ENCODE measurements at places on chromosomes 3 and 15.

GRCh38 chr3:184322731-184323487, 8.5 kb downstream of the EIF4G1 start:
- no peak for DNase-seq

- no peak for DNase-seq
Observed at GRCh38 chr3:67414740-67415139, 239.7 kb downstream of the SUCLG2 start.

GRCh38 chr3:194056731-194057415, 79.1 kb upstream of the HES1 start:
- DNase-seq = no peak

DNA sequence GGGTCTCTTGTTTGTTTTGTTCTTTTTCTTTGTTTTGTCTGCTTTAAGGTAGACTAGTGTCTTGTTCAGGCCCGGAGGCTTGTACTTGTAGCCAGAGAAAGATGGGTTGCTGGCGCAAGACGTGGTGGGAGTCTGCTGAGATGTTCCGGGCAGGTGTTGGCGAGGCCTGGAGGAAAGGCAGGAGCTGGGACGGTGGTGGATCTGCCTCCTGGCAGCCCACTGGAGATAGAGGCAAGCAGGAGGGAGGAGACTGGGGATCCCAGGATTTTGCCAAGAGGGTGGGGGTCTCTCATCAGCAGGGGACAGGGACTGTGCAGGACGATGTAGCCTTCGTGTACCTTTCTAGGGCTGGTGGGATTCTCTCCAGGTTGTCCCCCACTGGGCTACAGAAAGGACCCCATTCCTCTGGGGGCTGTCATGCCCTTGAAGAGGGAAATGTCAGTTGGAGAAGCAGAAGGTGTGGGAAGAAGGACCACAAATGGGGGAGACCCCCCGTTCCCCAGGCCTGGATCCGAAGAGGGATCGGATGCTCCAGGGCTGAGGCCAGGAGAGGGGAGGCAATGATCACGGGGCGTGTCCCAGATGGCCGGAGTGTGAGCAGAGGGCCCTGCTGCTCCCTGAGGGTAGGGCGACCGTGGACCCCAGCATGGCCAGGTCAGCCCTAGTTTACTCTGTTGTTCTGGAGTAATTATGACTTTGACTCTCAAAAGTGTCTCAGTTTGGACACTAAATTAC, 7.0 kb downstream of the CHAC1 start:
- no peak for DNase-seq

DNA sequence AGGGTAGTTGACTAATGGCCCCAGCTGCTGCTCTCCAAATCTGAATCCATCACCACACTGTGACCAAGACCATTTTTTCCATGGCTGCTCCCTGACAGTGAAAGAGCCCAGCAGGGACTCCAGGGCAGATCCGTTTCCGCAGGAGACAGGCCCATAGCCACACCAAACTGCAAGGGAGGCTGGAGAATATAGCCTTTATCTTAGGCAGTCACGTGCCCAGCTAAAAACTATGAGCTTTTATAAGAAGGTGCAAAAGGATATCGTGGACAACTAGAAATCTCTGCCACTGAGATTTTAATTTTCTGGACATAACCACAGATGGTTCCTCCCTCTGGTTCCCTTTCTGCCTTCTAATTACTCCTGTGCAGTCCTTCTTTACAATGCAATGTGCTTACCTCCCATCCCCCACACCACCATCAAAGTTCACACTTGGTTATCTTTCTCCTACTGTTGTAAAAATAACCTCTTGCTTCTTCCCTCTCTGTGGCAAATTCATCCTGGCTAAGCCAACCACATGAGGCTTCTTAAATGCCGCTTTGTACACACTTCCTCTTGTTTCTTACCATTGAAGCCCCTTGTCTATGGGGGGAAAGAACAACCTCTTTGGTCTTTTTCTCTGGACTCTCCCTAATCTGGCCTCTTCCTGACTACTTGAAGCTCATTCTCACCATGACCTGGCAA, 233.7 kb downstream of the SHQ1 start:
- no peak for DNase-seq

GRCh38 chr15:60124460-60125070, 120.5 kb downstream of the FOXB1 start:
- DNase-seq = no peak

DNA sequence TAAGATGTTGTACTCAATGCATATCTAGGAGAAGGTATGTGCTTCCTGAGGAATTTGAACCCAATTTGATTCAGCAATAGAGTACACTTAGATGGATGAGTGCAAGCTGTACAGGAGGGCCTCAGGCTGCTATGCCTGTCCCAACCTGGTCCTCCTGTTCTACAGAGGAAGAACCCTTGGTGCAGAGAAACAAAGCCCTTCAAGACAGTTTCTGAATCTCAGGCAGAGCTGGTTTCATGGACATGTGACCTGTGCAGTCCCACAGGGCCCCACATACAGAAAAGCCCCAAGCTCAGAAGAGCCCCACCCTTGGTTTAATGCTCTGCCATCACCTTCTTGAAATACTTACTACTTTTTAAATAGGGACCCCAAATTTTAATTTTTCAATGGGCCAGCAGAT, 15.3 kb downstream of the FOXP1 start:
- no peak for DNase-seq

- no peak for DNase-seq
Observed at GRCh38 chr15:38720893-38721567, 156.4 kb upstream of the RASGRP1 start.

DNA sequence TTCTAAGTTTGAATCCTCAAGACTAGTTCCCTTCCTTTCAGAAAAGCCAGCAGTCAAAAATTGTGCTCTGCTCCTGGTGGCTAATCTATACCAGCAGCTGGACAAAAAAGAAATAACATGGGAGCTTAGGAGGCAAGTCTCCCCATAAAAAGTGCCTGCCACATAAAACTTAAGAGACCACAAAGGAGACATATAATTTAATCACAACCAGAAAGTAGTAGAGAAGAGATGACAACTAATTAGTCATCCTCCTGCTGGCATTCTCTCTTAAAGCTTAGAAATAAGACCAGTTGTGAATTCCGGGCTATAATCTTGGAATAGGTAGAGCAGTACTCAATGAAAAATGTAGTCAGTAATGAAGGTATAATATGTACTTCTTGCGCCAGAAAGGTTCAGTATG, 20.2 kb upstream of the IMPG2 start:
- DNase-seq = peak; percentile 2

GRCh38 chr3:155079468-155079745, 712 bp upstream of the MME start:
- peak; percentile 57 for DNase-seq

GRCh38 chr15:62665449-62665848, 377.1 kb upstream of the TPM1 start:
- peak; percentile 32 for DNase-seq

GRCh38 chr3:152549263-152549662, 280.5 kb downstream of the MBNL1 start:
- no peak for DNase-seq

DNA sequence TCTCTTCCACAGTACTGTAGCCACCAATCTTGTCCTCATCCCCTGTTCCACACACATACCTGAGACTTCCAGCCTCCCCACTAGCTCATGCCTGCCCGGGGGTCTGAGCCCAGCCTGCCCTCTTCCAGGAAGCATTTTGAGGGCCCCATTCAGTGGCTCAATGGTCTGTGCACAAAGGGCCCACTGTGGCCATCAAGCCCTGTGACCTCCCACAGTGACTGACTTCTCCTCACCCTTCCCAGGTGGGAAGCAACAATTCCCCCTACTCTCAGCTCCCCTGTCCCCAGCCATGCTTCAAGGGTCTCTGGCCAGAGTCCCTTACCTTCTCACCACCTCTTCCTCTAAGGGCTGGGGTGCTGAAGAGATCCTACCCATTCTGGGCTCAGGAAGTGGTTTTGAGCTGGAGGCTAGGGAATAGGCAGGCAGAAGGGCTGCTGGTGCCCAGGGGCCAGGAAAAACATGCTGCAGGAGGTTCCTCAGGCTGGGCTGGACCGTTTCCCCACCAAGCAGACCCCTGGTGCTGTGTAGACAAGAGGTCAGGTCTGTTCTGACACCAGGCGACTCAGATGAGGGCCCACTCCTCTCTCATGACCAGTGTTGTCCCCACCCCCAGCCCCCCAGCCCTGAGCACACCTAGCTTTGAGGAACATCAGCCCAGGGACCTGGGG, 3.0 kb upstream of the KLF15 start:
- no peak for DNase-seq

DNA sequence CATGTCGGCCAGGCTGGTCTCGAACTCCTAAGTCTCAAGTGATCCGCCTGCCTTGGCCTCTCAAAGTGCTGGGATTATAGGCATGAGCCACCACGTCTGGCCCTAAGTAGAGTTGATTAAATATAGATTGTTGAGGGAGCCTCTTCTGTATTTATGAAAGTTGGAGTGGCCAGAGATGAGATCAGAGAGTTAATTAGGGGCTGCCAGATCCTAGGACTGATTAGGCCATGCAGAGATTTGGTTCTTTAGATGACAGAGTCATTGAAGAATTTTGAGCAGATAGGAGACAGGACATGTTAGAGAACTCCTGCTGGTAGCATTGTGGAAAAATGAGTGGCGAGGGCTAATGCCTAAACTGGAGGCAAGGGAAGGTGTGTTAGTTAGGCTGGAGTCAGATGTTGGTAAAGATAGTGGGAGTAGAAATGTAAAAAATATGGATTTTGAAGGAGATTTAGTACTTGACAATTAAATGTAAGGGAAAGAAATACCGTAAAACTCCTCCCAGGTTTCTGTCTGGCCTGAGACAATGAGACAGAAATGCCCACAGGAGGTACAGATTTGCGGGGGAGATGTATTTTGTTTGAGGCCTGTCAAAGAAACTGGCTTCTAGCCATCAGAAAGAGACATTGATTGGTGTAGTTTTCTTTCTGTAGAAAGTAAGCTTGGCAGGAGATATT, 23.4 kb downstream of the SACM1L start:
- DNase-seq = no peak

GRCh38 chr3:126348308-126348920, 8.8 kb downstream of the KLF15 start:
- DNase-seq = no peak

DNA sequence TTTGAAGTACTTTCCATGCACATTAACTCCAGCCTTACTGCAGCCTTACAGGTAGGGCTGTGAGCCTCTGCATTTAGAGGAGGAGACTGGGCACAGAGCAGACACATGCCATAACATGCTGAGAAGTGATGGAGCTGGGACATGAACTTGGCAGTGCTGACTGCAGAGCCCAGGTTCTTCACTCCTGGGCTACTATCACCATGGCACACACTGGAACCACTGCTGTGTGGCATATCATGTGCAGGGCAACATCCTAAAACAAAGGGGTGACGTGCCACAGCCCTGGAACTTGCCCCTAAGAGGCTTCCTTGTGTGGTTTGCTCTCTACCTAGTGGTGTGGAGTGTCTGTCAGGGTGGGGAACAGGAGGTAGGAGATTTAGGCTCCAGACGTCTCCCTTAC, 25.4 kb downstream of the EHD4 start:
- DNase-seq = no peak

DNA sequence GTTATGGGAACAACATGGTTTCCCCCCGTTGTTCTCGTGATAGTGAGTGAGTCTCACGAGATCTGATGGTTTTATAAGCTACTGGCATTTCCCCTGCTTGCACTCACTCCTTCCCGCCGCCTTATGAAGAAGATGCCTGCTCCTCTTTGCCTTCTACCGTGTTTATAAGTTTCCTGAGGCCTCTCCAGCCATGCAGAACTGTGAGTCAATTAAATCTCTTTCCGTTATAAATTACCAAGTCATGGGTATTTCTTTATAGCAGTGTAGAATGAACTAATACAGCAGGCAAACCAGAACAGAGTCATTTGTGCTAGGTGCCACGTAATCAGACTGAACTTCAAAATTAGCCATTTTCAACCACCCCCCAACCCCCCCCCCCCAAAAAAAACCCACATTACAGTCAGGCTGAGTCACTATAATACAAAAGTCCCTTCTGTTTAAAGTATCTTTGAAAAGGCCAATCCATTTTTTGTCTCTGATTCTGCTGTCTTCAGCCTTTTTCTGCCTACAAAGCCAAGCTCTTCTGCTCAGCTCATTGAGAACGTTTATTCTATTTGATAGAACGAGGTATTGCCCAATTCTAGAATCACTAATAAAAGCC, 4.1 kb downstream of the OR4F6 start:
- DNase-seq = peak; percentile 89

DNA sequence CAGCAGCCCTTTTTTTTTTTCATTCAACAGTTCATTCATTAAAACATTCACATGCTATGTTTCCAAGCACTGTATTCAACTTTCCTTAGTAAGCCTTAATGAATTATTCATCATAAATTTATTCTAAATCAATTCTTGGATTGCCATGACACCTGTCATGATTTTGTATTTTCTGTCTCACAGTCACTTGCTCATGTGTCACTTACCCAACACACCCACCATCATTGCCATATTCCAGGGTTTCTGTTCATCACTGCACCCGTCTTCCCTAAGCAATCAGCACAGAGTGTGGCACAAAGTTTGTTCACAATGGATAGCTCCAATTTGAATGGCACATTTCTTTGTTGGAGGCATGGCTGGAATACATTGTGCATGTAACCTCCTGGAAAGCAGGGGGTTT, 27.2 kb downstream of the CPNE4 start:
- no peak for DNase-seq

DNA sequence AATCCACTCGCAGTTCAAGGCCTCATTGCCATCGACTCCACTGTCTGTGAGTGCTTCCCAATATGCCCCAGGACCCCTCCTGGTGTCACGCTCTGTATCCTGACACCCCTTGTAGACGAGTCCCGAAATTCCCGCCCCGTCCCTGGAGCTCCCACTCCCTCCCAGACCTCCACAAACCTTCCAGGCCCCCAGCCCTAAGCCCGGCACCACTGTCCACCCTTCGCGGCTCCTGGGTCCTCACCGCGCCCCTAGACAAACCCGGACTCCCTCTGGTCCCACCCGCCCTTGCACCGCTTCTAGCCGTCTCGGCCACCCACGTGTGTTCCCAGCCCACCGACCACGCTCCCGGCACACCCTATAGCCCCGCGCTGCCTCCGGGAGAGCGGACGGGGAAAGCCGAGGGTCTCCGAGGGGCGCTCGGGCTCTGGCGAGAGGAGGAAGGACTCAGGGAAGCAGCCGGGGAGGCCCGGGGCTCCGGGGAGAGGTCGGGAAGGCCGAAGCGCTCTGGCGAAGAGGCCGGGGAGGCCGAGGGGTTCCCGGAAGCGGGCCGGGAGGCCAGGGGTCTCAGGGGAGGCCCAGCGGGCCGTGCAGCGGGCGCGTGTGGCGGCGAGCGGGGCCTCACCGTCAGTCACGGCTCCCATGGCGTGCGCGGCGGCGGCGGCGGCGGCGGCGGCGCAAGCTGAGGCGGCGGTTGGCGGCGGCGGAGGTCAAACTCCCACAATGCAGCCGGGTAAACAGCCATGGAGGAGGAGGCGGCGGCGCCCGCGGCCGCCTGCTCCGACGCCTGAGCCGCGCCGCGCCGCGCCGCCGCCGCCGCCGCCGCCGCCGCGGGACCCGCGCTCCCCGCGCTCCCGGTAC, at the start of the genes ATXN7 and THOC7:
TSS of gene ATXN7 (plus strand) at position 718 of the 858 bp plus-strand sequence. CDS start 48,732 bp downstream, outside the sequence.
TSS of gene THOC7 (minus strand) at position 656 of the 858 bp plus-strand sequence. CDS start at position 641, 15 bp downstream.
- peak; percentile 38 for DNase-seq

DNA sequence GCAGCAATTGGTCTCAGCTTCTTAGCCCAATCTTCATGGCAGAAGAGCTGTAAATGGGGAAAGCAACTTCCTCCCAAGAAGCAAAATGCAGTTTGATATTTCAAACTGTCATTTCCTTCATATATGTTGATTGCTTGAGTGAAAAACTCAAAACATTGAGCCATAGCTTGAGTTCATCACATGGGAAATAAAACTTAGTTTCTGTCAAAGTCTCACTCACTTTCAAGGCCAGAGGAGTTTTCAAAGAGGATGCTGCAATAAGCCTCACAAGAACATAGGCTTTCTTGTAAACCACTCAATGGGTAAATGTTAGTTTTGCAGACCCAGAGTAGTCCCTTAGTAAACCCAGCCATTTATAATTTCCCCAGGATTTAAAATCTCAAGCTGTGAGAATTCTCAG, 29.1 kb upstream of the SUCLG2 start:
- DNase-seq = no peak

GRCh38 chr3:110928016-110928662, 143.5 kb upstream of the NECTIN3 start:
- DNase-seq = no peak
